ENCODE measurements at places on chromosomes 1 and 21. TPM values are rescaled to one million over a fixed set of nuclear protein-coding genes. Genes with fewer than 3 reads are reported as not detected.

DNA sequence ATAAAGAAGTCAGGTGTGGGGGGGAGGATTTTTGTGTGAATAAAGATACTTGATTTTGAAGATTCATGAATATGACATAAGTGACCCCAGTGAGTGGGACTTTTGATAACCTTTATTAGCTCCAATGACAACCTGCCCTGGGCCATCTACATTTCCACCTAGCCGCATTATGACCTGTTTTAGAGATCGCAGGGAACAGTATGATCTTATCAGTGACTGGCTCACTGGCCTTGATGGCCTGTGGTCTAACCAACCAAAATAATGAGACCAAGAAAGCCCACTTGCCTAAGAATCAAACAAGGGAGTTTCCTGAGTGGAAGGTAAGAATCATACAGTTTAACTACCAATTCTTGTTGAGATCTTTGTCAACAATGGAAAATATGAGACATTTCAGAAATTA lies 1.8 kb downstream of the ELAPOR1 start:
- DNase-seq: no peak

DNA sequence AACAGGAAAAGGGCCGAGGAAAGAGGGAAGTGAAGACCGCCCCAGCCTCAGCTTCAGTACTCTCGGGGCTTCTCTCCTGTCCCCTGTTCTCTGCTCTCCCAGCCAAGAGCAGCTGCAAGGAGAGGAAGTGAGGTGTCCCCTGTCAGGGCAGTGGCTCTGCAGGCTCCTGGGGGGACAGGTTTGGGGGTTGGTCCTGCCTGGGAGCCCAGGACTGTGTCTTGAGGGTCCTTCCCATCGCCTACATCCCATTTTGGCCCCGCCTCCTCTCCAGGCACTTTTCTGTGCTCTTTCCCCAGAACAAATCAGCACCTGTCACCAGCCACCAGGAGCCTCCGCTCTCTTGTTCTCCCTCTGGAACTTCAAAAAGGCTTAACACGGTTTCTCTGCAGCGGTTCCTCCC lies 82.6 kb downstream of the VWA5B1 start:
- DNase-seq: no peak

The NR1I3 gene
- total RNA-seq: not detected

DNA sequence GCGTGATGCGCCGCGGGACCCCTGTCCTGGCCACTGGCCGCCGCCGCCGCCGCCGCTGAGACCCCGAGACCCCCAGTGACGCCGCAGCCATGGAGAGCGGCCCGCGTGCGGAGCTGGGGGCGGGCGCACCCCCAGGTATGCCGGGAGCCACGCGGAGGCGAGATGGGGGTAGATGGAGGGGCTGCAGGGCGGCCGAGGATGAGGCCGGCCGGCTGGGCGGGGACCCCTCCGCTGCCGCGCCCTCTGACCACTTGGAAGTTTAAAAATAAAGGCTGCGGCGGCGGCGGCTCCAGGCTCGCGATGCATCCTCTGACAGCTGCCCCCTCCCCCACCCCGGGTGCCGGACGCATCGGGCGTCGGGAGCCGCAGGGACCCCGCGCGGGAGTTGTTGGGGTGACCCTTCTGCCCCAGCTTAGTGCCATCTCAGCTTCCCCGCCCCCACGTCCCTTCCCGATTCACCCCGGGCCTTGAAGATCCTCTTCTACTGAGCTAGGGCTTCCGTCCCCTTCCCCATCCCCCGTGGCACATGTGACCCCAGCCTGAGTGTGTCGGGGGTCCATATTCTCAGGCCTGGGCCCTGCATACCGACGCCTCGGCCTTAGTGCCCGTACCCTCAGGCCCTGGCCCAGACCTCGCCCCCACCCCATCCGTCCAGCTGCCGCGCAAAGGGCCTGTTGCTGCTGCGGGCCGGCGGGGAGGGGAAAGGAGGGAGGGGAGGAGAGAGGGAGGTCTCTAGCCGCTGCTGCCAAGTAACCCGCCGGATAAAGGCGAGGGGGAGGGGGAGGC lies 562 bp downstream of the MAP7D1 start:
- DNase-seq: peak; percentile 63

The SLC44A5 gene
- total RNA-seq: 0.05 TPM

The PATJ gene
- 8.6 TPM for total RNA-seq
